H1 (cell line): ENCODE measurements at places on chromosomes 4 and X. TPM values are rescaled to one million over a fixed set of nuclear protein-coding genes. Genes with fewer than 3 reads are reported as not detected.

Gene CLIC2
- polyA plus RNA-seq, result 0.05 and 0.08 TPM in 2 replicates

Gene CDKL2
- 1.2 and 1.4 TPM in 2 replicates for polyA plus RNA-seq

Gene XAGE1A
- not detected in 2 replicates for polyA plus RNA-seq

Gene L1CAM
- polyA plus RNA-seq, result 11.0 and 16.4 TPM in 2 replicates

Gene GIMD1
- not detected in 2 replicates for polyA plus RNA-seq

Gene RIBC1
- polyA plus RNA-seq, result 0.41 and 0.46 TPM in 2 replicates

Gene GAGE12F
- not detected in 2 replicates for polyA plus RNA-seq

Gene CDKN2AIP
- 5.5 and 6.0 TPM in 2 replicates for polyA plus RNA-seq

Gene TRIM75
- not detected in 2 replicates for polyA plus RNA-seq

Gene IL9R
- polyA plus RNA-seq, result 0.14 and 0.35 TPM in 2 replicates

Gene VCX2
- polyA plus RNA-seq, result not detected in 2 replicates

Gene SYNPO2
- 0.36 and 0.50 TPM in 2 replicates for polyA plus RNA-seq

Gene CCDC149
- polyA plus RNA-seq, result 1.8 and 2.2 TPM in 2 replicates

Gene FAM9A
- not detected in 2 replicates for polyA plus RNA-seq

Gene NLRP2B
- not detected in 2 replicates for polyA plus RNA-seq

Gene GAGE12J
- not detected in 2 replicates for polyA plus RNA-seq

Gene AKAP14
- polyA plus RNA-seq, result 0.77 and 0.79 TPM in 2 replicates

Gene MAGEC3
- not detected in 2 replicates for polyA plus RNA-seq

Gene GPC4
- 46.8 and 52.0 TPM in 2 replicates for polyA plus RNA-seq

Gene CT45A3
- polyA plus RNA-seq, result not detected in 2 replicates
